Umbilical cord (tissue), 2 donors: ENCODE measurements at places on chromosomes 3 and 15. TPM values are rescaled to one million over a fixed set of nuclear protein-coding genes. Genes with fewer than 3 reads are reported as not detected.
A peak's percentile ranks its signal among the peaks of the same experiment; 100 is the strongest.

CD200 gene
- total RNA-seq, result 13.2 TPM

DNA sequence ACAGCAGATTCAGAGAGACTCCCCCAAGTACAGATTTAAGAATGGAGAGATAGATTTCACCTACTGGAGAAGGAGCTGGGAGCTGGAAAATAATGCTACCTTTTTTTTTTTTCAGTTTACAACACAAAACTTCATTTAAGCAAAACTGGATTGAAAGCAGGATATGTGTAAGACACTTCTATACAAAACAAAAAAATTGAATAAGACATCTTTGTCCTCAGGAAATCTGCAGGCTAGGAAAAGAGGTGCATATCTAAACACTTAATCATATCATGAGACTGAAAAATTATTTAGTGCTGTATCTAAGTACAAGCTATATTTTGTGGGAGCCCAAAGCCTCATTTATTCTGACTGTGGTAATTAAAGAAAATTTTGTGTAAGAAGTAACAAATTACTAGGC lies 516.1 kb downstream of the ZIC1 start:
- no peak for DNase-seq

ZNF385D gene
- 16.6 TPM for total RNA-seq

DNA sequence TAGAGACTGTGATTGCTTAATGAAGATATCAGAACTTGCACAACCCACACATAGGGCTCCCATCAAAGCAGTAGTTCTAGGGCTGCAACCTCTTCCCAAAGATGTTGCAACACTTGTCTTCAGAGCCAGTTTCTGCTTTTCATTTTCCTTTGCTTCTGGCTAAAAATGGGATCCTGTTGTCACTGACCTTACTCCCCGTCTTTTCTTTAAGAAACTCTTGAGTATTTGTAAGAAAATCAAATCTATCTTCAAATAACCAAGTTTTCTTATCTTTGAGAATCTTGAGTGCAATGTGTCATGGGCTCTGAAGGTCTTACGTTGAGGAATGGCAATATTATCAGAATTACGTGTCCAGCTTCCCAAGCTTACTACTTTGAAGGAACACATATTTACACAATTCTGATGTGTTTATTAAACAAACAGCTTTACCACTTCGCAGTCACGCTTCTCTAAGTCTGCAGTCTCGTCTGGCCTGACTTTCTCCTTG lies 24.1 kb downstream of the CACNA1D start:
- DNase-seq, result peak; percentile 60

MB21D2 gene
- total RNA-seq, result 31.1 TPM

RGMA gene
- total RNA-seq, result 0.48 TPM

DNA sequence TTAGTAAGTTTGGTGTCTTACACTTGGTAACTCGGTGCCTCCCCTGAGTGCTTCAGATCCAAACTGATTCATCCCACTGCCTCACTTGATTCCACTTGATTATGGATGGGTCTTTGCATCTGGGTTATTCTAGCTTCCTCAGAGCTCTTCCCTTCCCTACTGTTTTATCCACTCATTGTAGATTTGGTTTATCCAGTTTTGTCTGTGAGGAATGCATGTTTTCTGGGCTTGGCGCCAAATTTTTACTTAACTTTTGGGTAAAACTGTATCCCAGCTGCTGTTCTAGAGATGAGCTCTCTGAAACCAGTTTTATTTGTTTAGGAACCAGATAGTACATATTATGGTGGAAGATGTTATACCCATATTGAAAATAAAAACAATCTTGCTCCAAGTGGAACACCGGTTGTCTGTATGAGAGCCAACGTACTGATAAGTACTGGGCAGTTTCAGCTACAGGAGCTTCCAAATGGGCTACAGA lies 20.9 kb downstream of the RAD54L2 start:
- peak; percentile 83 for DNase-seq

DNA sequence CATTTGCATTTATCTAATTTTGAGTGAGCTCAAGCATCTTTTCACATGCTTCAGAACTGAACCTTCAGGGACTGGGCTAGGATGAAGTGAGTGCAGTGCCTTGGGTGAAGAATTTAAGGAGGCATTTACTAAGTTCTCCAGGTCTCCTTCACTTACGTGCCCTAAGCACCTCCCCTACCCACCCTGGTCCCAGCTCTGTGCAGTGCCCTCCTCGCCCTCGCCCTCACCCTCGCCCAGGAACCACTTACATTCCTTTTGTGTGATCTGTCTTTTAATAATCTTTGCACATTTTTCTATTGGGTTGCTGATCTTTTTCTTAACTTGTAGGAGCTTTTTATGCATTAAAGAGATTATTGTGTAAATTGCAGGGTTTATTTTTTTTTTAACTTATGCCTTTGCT lies 322.6 kb downstream of the THSD4 start:
- DNase-seq, result no peak

DNA sequence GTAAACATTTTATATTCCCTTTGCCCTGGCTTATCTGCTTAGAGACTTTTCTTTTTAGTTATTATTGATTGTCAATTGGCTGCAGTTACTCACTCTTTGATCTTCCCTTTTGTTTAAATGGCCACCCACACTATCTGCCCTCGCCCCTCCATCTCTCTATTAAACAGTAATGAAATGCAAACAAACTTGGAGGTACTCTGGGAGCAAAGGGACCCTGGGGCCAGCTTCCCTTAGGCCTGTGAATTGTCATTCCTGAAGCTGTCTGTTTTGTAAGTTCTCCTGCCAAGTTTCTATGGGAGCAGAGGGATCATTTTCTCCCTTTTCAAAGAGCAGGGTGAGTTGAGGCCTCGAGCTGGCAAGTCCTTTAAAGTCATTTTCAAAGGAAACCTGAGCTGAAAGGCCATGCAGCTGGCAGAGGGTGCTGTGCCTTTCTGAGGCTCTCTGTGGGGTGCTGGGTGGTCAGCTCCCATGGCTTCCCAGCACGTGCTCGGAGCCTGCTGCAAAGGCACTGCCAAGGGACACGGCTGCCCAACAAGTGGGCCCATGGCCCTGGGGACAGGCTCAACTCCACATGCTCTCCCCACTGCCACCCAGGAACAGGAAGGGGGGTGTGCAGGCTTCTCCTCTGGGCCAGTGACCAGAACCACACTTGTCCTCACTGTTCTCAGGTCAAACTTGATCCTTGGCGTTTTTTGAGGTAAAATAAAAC lies 17.4 kb upstream of the RTP2 start:
- DNase-seq, result peak; percentile 55

DNA sequence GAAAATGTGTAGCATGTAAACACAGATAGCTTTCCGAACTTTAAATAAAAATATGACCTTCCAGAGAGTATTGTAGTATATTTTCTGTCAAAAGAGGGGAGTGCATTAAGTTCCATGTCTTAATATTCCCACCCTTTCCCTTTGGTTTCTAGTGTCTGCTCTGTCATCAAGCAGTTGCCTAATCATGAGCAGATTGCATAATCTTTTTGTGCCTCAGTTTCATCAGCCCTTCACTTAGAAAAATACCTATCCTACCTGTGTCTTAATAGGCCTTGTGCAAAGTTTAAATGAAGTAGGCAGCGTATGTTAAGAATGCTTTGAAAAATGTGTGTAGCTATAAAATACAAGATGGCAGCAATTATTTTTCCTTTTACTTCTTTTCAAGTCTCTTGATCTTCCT lies 52.8 kb downstream of the CALML4 start:
- DNase-seq, result no peak
